Panc1 (cell line): ENCODE measurements at places on chromosomes 1 and 21.

DNA sequence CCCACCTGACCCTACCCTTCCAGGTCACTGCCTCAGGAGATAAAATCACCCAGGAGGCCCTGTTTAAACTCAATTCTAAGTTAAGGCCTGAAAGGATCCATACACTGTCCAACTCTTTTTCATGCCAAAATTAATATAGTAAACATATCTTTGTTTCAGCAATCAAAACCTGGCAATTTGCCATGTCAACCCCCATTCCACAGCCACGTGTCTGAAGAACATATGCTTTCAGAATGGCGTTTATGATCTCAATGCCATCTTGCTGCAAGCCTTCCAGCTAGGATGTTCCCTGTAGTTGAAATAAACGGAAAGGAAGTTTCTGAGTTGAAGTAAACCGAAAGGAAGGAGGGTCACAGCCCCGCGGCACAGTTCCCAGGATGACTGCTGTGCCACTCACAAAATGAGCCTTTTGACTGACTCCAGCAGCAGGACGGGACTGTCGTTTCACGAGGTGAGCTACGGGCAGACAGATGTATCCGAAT is 472.0 kb downstream of the SMYD3 start:
- DNase-seq = no peak

DNA sequence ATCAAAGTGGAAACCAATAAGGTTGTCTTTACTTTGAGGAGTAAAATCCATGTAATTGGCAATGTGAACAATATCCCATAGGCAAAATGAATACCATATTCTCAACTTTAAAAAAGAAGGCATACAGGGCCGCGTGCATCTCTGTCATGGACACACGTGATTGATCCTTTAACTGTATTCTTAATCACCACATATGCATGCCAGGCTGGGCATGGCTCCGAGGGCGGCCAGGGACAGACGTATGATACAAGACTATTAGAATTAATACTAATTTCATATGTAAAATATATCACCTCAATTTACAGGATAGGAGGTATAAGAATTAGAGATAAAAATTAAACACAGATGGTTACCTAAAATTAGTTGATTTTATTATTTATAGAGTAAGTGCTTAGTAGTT is 11.2 kb downstream of the RGS21 start:
- no peak for DNase-seq

DNA sequence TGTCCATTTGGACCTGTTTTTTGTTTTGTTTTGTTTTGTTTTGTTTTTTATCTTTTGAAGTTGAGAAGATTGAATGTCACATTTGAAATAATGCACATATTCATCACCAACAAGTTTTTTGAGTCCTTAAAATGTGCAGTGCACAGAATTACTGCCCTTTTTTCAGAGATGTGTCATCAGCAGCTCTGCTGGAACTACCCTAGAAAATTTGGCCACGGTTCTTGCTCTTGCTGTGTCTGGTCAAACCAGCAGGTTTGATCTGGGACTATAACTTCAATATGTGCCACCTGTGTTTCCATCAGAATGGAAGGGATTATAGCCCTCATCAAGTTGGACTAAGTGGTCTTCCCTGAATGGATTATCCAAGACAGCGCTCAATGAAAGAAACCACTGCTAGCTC is 24.1 kb upstream of the CNN3 start:
- DNase-seq = no peak

- no peak for DNase-seq
Measured at GRCh38 chr1:2535455-2535854, 5.4 kb upstream of the HES5 start.

DNA sequence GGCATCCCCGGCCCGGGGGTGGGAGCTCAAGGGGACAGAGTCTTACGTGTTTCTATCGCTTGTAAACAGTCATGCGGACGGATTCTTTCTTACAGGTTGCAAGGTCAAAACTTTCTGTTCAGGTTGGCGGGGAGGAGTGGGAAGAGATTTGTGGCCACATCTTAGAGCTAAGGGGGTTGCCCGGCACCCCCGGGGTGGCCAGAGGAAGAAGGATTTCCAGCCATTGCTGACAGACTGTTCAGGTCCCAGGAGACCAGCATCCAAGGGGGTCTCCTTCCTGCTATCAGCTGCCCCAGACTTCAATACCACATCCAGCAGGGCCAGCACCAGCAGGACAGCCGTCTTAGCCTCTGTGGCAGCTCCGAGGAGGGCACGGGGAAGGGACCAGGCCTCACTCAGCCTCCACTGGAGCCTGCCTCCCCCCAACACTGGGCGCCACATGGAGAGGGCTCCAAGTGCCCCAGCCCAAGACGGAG is 52.0 kb downstream of the KIF21B start:
- DNase-seq = no peak

DNA sequence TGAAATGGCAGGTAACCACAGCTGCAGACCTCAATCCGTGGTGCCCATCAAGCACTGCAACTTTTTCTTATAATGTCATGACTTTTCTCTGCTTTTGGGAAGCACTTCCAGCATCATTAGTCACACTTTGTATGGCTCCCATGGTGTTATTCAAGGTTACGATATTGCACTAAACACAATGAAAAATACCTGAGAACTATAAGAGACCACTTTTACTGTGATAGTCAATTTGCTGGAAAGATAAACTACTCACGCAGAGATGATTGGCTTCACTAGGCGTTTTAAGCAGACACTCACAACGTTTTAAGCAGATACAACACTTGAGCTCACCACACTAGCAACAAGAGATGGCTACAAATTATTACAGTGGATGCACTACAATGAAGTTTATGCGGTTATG is 103.2 kb upstream of the CHRM3 start:
- DNase-seq = no peak

DNA sequence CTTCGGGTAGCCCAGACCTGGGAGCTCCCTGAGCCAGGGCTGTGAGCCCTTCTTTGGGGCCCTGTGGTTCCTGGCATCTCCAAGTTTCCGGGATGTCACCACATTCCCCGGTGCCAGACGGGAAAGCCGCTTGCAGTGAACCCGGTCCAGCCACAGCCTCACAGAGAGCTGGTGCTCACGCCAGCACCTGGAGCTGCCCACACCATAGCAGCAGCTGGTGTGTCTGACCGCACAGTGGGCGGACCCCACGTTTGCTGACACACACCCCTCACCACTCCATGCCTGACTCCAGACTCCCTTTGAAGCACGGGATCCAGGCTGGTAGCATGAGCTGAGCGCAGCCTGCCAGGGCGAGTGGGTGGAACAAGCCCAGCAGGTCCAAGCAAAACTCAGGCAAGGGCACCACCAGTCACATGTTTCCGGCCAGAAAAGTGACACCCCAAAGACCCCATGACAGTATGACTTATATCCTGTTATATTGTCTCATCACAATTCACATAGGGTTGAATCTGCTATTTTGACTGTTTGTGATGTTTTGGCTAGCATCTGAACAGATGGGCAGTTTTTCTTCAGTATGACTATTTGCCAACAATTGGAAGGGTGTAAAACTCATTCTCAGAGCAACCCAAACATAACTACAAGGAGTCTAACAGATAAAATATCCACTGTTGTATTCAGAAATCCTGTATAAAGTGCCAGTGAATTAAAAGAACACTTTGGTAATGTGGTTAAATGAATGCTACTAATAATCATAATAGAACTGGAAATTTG is 285.4 kb downstream of the SMYD3 start:
- DNase-seq = no peak

- no peak for DNase-seq
Measured at GRCh38 chr1:117237726-117238381, 27.1 kb upstream of the VTCN1 start.

GRCh38 chr1:234980645-234981396 is 147.8 kb downstream of the TOMM20 start:
- DNase-seq = no peak

DNA sequence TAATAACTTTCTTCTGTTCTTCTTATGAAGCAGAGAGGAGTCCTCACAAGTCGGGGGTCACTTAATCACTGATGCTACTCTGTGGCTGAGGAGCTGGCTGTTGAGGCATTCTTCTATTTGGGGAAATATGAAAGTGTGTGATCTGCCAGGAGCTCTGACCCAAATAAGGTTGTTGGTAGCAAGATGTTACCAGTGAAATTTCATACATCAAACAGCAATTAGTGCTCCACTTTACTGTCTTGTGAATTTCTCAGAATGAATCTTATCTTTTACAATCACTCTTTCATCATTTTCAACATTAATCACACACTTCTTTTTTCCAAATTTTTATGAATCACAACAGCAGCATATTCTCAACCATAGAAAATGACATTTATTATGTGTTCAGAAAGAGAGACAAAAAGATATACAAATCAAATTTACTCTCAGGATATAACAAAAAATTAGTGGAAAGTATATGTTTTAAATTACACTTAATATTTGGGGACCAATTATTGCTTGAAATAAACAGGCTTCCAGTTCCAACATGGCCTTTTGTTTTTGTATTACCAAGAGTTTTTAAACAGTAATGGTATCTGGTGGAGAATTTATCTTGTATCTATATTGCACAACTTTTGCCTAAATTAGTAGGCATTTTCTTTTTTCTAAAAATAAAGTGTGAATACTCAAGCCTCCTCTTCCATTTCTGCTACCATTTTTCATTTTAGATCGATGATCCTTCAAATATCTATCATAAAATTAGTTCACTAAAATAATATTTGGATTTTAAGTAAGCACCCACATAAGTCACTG is 9.6 kb downstream of the PTGER3 start:
- no peak for DNase-seq

- DNase-seq = no peak
Measured at GRCh38 chr21:42562816-42563215, 49.2 kb downstream of the SLC37A1 start.

GRCh38 chr1:204278251-204278650 is 64.5 kb upstream of the GOLT1A start:
- DNase-seq = no peak

GRCh38 chr1:202159534-202160371 is 649 bp downstream of the PTPN7 start:
- DNase-seq = no peak
